ENCODE measurements at places on chromosomes 11 and 22. TPM values are rescaled to one million over a fixed set of nuclear protein-coding genes. Genes with fewer than 3 reads are reported as not detected.

PRR33 gene
- 0.08 TPM for polyA plus RNA-seq

OR8B3 gene
- polyA plus RNA-seq, result not detected

CNTN5 gene
- polyA plus RNA-seq, result 10.7 TPM

APBB1 gene
- polyA plus RNA-seq, result 282 TPM

GRK3 gene
- polyA plus RNA-seq, result 30.7 TPM

LINC01488 gene
- not detected for polyA plus RNA-seq

LRRC74B gene
- polyA plus RNA-seq, result 1.7 TPM

CADM1 gene
- 111 TPM for polyA plus RNA-seq

NDUFC2 gene
- polyA plus RNA-seq, result 275 TPM

ART5 gene
- 0.62 TPM for polyA plus RNA-seq

C11orf98 gene
- polyA plus RNA-seq, result 63.5 TPM

RAD9A gene
- polyA plus RNA-seq, result 31.4 TPM

SLC22A25 gene
- 0.12 TPM for polyA plus RNA-seq

ARL2 gene
- 119 TPM for polyA plus RNA-seq

UBQLNL gene
- polyA plus RNA-seq, result 0.59 TPM

ENDOD1 gene
- polyA plus RNA-seq, result 41.2 TPM

PKNOX2 gene
- 39.0 TPM for polyA plus RNA-seq

C11orf87 gene
- 46.6 TPM for polyA plus RNA-seq

CYTH4 gene
- polyA plus RNA-seq, result 6.7 TPM

GTSE1 gene
- 11.5 TPM for polyA plus RNA-seq

MAP6 gene
- polyA plus RNA-seq, result 186 TPM

ISX gene
- not detected for polyA plus RNA-seq
